Stimulated activated naive B cell treated with anti-CD40 and anti-IgM and Interleukin-4, amounts not matched to agents 10 μg/mL and 1 μg/mL and 100 μg/mL, for 72 hours (primary cell): ENCODE measurements at places on chromosomes 1 and 21.

DNA sequence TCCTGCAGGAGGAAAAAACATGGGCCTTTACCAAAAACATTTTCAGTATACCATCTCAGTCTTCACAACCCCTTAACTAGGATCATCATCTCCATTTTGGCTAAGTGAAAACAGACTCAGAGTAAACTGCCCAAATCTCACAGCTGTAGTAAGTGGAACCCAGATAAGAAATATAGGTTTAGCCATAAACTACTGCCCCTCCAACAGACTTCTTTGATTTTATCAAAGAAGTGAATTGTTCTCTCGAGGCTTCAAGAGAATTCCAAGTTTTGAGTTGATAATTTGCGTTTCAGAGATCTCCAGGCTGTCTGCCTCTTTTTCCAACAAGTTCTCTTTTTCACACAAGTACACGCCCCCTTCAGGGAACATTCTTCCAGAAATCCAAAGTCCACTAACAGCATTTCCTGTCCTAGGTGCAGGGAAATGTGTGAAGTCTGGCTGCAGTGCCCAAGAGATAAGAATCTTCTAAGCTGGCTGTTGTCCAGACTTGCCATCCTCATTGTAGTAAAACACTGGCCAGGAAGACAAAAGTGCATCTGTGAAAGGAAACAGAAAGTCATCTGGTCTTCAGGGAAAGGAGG is 30.8 kb downstream of the RNF19B start:
- no peak for DNase-seq

DNA sequence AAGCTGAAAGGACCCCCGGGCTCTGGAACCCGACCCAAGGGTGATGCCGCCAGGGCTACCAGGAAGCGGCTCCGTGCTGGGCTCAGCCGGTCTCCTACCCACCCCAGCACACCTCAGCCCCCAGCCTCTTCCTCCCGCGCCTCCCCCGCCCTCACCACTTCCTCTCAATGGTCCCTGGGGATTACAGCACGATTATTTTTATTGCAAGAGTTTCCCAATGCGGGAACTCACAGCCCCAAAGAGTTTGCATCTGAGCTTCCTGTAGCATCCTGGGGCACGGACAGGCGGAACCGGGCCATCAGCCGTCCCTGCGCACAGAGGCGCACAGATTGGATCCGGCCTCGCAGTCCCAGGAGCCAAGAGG is 8.7 kb upstream of the SLX9 start:
- DNase-seq, result no peak

GRCh38 chr1:197774466-197775281 is 606 bp downstream of the DENND1B start:
- DNase-seq, result peak; percentile 56

GRCh38 chr1:216665406-216665805 is 57.8 kb downstream of the ESRRG start:
- DNase-seq, result no peak

GRCh38 chr1:209886219-209886536 is 51.8 kb upstream of the SYT14 start:
- DNase-seq, result no peak

GRCh38 chr1:231272880-231273279 is 31.9 kb downstream of the GNPAT start:
- DNase-seq, result no peak

GRCh38 chr1:39988618-39989343 is 33.8 kb downstream of the MFSD2A start:
- DNase-seq, result no peak

DNA sequence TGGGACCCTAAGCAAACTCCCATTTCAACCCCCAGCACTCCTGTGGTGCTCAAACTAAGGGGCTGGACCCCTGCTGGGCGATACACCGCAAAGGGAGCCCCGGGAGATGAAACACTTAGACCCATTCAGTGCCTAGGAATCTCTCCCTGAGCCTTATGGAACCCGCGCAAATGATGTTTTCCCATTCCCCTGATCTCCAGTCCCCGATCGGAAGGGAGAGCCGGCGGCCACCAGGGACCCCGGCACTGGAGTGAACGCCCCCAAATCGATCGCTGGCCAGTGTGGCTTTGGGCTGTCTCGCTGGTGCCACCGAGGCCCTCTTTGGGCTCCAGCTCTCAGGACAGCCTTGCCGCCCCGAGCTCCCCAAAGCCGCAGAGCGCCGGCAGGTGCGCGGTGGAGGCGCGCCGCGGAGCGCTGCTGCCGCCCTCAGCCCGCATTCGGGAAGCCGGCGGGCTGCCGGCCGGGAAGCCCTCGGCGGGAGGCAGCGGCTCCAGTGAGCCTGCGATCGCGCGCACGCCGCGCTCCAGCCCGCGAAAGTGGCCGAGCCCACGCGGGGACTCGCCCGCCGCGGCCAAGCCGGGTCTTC is 1.1 kb downstream of the PLXNA2 start:
- no peak for DNase-seq

- no peak for DNase-seq
These were observed 54.3 kb upstream of the GOLT1A start for GRCh38 chr1:204268101-204268500.

- no peak for DNase-seq
These were observed 15.0 kb downstream of the DPT start for GRCh38 chr1:168714012-168714411.

GRCh38 chr1:109131800-109132199 is 17.9 kb downstream of the ELAPOR1 start:
- no peak for DNase-seq

DNA sequence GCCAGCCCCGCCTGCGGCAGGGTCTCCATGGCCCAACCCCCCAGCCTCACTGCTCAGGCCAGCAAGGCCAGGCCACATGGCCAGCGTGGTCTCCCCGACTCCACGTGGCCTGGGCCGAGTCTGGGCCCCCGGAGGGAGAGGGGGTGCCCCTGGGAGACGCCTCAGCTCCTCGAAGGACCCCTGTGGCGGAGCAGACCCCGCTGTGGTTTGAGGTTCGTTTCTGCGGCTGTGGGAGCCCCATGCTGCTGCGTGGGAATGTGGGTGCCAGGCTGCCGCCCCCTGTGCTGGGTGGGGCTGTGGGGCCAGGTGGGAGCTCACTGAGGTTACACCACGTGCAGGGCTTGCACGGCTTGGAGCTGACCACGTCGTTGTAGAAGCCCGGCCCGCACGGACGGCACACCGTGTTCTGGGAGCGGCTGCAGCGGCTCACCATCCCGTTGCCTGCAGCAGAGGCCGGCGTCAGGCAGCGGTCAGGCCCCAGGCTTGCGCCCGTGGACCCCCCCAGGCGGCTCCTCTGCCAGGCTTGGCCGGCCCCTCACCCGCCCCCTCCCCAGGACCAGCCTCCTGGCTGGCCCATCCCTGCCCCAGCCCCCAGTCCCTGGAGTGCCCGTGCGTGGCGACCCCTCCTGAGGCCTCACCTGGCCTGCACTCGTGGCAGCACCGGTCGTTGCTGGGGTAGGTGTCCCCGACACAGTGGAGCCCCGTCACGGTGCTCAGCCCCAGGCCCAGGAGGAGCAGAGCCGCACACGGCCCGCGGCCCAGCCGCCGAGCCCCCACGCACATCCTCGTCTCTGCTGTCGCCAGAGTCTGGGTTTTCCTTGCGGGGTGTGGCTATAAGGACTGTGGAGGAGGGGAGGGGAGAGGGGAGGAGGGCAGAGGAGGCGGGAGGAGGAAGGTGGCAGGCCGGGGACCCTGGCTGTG is at the start of gene TNFRSF4:
Gene TNFRSF4, minus strand, starts transcription at position 809 of the 921 bp plus-strand sequence. Its CDS starts 26 bp downstream, at position 783.
- DNase-seq, result no peak

- no peak for DNase-seq
These were observed 66.6 kb downstream of the SLC37A1 start for GRCh38 chr21:42580076-42580792.

GRCh38 chr1:17466359-17466758 is 26.9 kb upstream of the RCC2 start:
- DNase-seq, result no peak

DNA sequence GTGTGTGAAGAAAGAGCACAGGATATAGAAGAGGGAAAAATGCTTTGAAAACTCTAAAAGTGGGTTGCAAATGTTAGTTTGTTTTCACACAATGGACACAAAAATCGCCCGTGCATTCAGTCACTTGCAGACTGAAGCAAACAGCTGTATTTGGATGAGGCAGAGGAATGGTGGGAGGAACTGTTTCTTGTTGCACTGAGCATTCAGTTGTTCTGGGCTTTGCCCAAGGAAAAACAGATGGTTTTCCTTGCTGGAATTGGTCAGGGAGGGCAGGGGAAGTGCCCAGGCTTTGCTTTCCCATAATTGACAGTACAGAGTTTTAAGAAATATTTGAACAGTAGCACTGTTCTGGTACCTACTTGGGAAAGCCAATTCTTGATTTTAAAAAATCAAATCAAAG is 19.5 kb upstream of the WARS2 start:
- DNase-seq, result no peak

GRCh38 chr1:104648269-104648691 is 898.6 kb downstream of the AMY1C start:
- DNase-seq, result no peak

DNA sequence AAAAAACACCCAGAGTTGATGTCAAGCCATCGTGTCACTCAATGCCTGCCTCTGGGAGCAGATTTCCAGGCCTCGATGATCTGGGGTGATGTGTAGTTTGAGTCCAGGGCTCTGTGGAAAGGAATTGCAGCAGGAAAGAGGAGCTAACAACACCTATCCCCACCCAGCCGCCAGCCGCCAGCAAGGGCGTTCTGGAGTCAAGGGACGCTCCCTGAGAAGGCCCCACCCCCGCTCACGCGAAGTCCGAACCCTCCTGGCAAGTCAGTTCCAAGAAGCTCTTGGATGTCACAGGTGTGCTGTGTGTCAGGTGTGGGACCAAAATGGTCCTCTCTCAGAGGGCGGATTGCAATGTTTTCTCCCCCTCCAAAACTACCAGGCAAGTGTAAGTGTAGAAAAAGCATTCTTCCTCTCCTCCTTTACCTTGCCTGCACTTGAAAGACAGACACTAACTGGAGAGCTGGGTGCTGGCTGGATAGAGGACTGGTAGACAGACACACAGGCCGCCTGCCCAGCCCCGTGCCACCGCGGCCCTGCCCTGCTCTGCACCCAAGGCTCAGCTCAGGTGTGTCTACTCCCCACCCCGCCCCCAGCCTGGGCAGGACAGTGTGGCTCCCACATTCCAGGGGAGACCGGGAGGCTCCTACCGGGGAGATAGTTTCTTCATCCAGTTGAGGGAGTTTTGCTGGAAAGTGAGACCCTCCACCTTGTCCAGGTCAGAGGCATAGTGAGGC is 8.5 kb downstream of the AGT start:
- DNase-seq, result no peak

DNA sequence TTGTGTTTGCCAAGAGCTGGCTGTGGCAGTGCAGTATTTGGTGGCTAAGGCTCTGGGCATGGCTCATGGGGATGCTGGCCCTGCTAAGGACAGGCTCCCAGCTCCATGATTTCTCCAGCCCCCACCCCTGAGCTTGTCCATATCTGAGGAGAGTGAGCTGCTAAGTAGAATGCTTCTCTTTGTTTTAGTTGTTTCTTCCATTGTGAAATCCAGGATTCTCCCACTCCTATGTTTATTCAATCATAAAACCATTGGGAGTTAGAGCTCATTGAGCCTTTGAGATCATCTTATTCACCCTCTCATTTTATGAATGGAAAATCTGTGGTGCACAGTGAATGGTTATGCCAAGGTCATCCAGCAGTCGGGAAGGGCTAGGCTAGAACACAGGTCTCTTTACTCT is 188.8 kb downstream of the TNR start:
- no peak for DNase-seq

DNA sequence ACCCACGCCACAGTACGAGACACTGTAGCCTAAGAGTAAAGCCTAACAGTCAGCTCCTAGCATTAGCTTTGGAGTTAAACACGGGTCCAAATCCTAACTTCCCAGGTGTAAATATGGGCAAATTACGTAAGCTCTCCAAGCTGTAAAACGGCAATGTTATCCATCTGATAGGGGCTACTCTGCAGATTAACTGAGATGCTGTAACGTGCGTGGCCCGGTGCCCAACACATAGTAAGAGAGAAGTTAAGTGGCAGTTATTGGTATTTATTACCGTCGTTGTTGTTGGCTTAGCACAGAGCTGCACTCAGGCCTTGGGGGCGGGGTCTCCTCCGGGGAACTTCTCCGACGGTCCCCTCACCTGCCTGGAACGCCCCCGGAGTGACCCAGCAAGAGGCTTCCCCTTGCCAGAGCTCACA is 457 bp downstream of the TRAPPC3 start:
- DNase-seq, result no peak

GRCh38 chr1:67393240-67393639 is 37.0 kb downstream of the SERBP1 start:
- no peak for DNase-seq

DNA sequence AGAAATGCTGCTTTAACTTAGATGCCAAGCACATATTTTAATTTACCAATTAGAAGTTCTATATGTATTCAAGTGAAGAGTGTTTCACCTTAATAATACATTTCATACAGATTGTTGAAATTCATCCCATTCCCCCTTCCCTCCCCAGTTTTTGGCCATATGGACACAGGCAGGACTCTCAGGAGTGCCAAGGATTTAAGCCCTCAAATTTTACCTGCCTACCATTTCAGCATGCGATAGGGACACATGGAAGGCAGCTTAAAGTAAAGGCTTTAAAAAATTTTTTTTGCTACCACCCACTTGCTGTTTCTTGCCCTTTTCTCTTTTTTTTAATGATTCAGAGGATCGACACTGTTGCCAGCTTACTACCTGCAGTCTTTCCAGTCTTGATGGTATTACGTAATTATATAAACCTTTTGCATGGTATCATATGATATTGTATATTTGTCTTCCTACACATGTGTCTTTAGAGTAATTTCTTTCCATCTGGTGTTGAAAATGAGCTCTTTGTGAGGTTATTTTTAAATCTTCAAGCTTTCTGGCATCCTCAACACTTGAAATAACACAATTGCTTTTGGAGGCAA is 7.0 kb downstream of the EPB41 start:
- DNase-seq, result no peak

- no peak for DNase-seq
These were observed 232.4 kb downstream of the LHX8 start for GRCh38 chr1:75366595-75366994.

GRCh38 chr1:36349839-36350238 is 26.4 kb upstream of the EVA1B start:
- DNase-seq, result no peak

DNA sequence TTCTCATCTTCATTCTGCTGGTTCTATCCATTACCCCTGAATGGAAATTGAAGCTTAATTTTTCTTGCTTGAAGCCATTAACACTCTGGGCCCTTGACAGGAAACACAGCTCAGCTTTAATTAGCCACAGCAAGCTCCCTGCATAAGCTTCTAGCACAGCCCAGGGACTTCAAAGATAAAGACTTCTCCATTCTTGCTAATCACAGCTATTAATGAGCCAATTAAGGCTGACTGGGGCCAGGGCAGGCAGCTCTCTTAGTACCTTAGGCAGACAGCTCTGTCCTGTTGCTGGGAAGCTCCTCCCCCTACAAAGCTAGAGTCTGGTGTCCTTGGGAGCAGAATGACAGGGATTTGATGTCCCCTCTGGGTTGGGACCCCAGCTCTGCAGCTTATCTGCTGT is 27.9 kb upstream of the TRABD2B start:
- no peak for DNase-seq
